Hepatic stellate cell (primary cell): ENCODE measurements at places on chromosomes 11 and 22.

- no peak for DNase-seq
Measured at GRCh38 chr11:80503990-80504389, 1063.2 kb upstream of the TENM4 start.

- DNase-seq, result no peak
Measured at GRCh38 chr11:74072721-74073120, 63.8 kb upstream of the UCP3 start.

DNA sequence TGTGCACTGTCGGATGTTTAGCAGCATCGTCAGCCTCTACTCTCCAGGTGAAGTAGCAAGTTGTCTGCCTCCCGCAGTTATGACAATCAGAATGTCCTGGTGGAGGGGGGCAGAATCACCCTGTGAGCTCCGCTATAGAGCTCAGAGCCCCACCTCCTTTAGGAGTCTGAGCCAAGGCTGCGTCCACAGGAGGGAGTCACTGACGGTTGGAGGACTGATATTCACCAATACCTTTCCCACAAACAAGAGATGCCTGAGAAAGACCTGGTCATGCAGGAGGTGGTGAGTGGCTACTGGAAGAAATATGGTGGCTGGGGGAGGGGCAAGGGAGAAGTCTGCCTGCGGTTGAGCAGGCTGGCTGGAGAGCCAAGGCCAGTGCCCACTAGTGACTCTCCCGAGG, 41.7 kb upstream of the ADA2 start:
- no peak for DNase-seq

DNA sequence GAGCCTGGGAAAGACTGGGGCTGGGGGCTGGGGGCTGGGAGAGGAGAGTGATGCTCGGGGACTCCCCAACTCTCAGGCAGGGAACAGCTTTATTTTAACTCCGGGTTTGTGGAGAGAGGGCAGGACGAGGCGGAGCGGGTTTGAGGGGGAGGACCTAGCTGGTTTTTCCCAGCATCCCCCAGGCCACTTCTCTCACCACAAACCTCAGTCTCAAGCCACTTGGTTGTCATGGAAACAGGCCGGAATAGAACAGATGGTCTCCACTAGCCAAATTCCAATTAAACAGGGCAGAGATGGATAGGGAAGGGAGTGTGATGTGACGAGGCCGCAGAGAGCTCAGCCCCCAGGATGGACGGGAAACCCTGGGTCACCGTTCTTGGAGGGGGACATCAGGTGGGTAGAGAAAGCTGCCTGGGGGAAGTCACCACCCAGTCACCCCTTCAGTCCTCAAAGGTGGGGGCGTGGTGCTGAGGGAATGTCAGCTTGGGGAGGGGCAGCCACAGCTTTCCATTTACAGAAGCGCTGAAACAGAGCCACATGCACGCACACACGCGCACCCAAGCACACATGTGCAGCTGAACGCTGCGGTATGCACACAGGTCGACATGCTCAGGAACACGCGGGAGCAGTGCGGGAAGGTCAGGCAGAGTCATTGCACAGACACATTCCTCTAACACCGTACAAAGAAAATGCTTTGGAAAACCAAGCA, 19.2 kb downstream of the NECTIN1 start:
- peak; percentile 84 for DNase-seq

DNA sequence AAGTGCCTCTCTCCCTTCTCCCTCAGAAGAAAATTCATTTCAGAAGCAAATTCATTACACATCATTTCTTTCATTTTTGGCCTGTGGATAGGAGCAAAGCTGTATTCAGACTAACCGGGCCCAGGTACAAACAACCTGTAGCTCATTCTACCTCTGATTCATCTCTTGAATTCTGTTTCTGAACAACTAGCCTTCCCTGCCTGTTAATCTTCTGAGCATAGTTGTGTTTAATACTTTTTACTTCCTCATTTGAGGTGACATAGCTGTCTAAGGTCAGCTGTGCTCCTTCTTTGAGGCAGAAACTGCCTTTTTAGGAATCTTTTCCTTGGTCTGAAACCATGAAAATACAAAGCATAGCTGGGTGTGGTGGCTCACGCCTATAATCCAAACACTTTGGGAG, 12.6 kb upstream of the IL18BP start:
- no peak for DNase-seq
